ENCODE measurements at places on chromosomes 13 and 19.

DNA sequence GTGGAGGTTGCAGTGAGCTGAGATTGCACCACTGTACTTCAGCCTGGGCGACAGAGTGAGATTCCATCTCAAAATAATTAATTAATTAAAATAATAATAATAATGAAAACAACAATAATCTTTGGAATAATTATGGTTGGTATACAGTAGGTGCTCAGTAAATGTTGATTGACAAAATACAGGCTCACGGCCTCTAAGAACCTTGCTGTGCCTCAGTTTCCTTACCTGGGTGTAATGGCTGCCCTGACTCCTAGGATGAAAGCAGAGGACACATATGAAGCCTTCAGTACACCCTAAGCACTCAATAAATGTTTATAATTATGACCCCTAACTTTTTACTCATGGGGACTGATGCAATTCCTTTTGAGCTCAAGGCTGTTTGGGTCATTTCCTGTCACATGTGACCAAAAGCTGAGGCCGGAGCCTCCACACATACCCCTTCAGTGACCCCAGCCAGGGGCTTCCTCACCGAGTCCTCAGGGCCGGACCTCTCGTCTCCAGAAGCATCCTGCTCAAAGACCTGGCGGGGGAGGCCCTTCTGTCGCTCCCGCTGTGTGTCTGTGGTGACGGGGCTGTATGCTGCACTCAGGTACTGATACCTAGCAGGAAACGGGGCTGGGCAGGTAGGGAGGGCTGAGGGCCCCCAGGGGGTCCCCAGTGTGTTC, 10.5 kb downstream of the DOCK6 start:
- no peak for DNase-seq

DNA sequence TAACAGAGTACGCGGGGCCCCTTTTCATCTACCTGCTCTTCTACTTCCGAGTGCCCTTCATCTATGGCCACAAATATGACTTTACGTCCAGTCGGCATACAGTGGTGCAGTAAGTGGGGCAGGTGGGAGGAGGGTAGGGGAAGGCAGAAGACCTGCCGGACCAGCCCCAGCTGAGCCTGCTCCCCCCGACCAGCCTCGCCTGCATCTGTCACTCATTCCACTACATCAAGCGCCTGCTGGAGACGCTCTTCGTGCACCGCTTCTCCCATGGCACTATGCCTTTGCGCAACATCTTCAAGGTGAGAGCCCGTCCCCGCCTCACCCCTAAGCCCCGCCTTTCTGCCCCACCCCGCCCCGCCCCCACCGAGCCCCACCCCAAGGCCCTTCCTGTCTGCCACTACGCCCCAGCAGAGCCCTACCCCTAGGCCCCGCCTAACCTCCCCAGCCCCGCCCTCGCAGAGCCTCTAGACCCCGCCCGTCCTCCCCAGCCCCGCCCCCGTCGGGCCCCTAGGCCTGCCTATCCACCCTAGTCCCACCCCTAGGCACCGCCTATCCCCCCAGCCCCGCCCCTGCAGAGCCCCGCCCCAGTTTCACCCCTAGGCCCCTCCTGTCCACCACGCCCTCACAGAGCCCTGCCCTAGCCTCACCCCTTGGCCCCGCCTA, 7.7 kb downstream of the NDUFB7 start:
- DNase-seq: peak; percentile 53

GRCh38 chr13:77337159-77337558, 10.3 kb upstream of the MYCBP2 start:
- no peak for DNase-seq

GRCh38 chr13:81021284-81021840, 680.4 kb upstream of the SPRY2 start:
- DNase-seq: no peak

- DNase-seq: no peak
Observed at GRCh38 chr13:33497146-33497845, 211.7 kb upstream of the STARD13 start.

DNA sequence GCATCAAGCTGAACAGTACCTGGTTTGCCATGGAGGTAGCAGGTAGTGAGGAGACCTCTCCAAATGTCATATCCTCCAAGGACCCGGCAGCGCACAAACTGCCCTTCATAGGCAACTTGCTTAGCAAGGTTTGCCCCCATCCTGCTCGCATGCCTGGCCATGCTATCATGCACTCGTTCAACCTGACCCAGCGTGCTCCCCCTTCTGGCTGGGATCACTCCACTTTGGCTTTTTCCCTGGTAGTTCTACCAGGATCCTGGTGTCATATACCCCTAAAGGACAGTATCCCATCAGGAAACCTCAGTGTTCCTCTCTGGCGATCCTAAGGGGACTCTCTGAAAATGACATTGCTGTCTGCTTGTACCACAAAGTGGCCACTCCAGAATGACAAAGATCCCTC, 38.6 kb upstream of the ZNF30 start:
- no peak for DNase-seq

DNA sequence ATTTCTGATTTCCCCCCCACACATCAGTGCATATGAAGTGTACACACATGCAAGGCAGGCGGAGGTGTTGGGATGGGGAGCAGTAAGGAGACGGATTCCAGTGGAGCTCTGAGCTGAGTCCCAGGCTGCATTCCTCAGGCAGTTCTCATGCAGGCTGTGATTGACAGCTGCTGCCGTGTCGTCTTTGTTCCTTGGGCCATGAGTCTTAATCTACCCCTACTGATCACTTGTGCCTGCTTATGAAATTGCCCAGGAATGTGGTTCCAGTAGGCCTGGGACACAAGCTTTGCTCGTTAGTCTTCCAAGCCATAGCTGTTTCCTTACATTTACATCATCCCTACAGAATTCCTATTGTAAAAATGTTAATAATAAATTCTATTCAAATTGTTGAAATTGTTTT, 1241.9 kb downstream of the UQCRFS1 start:
- peak; percentile 67 for DNase-seq

- no peak for DNase-seq
Observed at GRCh38 chr19:28508666-28509065, 704.3 kb downstream of the UQCRFS1 start.

- no peak for DNase-seq
Observed at GRCh38 chr13:102617697-102618350, 21.0 kb downstream of the TPP2 start.
